Activated naive CD4-positive, alpha-beta T cell treated with Interleukin-2 at 50 U/mL for 16 hours (primary cell): ENCODE measurements at places on chromosomes 5 and 9.

- DNase-seq = no peak
Measured at GRCh38 chr5:77356740-77357139, 135.4 kb downstream of the WDR41 start.

GRCh38 chr9:111731928-111732327 is 62.8 kb downstream of the SHOC1 start:
- no peak for DNase-seq

- DNase-seq = no peak
Measured at GRCh38 chr5:156819537-156819936, 30.6 kb upstream of the PPP1R2B start.

DNA sequence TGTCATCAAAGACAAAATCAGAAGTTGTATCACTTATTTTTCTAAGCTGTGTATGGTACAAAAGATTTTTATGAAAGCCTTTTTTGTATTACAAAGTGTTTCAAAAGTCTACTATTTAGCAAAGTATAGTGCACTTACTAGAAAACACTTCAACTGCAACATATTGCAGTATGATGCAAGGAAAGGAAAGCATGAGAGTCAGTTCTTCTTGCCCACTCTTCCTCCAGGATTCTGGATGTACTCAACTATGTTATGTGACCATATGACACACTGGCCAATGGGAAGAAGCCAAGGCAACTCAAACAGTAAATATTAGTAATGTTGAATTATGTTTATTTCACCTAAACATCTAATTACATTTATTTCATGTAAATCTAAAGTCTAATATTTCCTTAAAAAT is 49.5 kb upstream of the TYRP1 start:
- DNase-seq = no peak

DNA sequence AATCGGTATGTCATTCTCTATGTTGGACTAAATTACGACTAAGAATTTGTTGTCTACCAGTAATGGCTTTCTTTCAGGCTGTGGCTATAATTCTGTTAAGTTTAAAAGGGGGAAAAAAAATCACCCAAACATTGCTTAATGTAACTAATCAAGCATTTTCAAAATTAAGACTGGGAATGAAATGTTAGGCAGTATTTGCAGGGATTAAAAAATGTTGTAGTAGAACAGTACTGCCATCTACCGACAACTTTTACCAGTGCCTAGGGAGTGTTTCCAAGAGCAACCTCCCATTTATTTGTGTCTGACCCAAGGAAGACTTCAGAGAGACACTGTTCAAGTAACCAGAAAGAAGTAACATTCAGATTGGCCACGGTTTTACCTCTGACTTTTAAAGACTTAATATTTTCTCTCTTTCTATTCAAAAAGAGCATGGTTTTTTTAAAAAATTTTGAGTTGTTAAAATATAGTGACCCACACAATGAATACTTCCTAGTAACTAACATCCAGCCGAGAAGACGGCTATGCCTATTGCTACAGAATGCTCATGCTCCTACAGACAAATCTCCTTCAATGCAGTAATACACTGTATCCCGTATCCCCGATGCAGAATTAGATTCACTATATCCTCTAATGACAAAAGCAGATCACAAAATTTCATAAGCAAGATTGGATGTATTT is 92.4 kb downstream of the ARL15 start:
- DNase-seq = no peak

- no peak for DNase-seq
Measured at GRCh38 chr5:90097082-90097477, 312.5 kb downstream of the CETN3 start.

DNA sequence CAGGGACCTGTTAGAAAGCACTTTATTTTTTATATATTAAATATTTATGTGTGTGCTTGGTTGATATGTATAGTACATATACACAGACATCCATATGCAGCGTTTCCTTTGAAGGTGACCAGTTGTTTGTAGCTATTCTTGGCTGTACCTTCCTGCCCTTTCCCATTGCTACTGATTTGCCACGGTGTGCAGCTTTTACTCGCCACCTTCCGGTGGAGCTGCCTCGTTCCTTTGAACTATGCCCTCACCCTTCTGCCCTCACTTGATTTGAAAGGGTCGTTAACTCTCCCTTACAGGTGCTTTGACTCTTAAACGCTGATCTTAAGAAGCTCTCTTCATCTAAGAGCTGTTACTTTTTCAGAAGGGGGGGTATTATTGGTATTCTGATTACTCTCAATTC is 20.5 kb downstream of the RGMB start:
- no peak for DNase-seq

GRCh38 chr9:69122549-69123141 is 51.4 kb upstream of the TJP2 start:
- no peak for DNase-seq

DNA sequence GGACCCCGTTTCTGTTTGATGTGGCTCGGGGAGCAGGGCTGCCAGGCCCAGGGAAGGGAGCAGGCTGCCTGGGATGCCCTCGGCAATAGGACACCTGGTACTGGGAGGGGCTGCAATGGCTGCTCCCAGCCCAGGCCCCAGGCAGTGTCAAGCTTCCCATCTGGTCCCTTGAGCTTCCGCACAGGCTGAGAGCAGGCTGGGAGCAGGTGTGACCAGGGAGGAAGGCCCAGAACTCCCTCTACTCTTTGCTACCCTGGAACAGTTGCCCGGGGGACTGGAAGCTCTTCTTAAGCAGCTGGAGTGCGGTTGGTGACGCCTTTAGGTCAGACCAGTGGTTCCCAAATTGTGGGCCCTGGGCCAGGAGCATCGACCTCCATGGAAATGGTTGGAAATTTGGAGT is 186.9 kb downstream of the GADD45G start:
- no peak for DNase-seq

GRCh38 chr5:90911169-90911568 is 352.6 kb downstream of the ADGRV1 start:
- no peak for DNase-seq

GRCh38 chr5:65014769-65015168 is 246.0 kb downstream of the CWC27 start:
- no peak for DNase-seq

- peak; percentile 71 for DNase-seq
Measured at GRCh38 chr5:82356808-82357671, 78.9 kb upstream of the RPS23 start.

- no peak for DNase-seq
Measured at GRCh38 chr5:133367071-133367786, 245.1 kb downstream of the FSTL4 start.

DNA sequence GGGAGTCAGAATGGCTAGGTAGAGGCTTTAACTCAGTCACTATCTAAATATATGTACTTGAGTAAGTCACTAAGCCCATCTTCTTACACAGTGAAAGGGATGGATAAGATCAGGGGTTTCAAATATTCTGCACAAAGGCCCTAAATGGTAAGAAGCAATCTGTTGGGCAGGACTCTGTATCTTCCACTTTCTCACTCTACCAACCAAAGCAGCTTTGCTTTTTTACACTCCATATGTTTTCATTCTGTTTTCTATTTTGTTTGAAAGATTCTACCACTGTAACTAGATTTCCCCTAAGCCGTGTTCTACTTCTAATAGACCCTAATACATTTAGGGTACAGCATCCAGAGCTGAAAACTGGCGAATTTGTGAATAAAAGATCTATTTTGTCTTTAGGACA is 477.5 kb upstream of the NMUR2 start:
- DNase-seq = no peak

GRCh38 chr9:71762900-71763653 is 5.2 kb downstream of the CEMIP2 start:
- DNase-seq = no peak

GRCh38 chr9:27206041-27206440 is 90.9 kb downstream of the EQTN start:
- DNase-seq = no peak

- DNase-seq = no peak
Measured at GRCh38 chr9:114244570-114244969, 78.3 kb upstream of the ORM1 start.

GRCh38 chr5:74549384-74549783 is 91.1 kb downstream of the ENC1 start:
- no peak for DNase-seq

GRCh38 chr5:117456866-117457470 is 882.3 kb upstream of the SEMA6A start:
- DNase-seq = no peak

- DNase-seq = no peak
Measured at GRCh38 chr9:18676525-18676924, 202.6 kb downstream of the ADAMTSL1 start.

DNA sequence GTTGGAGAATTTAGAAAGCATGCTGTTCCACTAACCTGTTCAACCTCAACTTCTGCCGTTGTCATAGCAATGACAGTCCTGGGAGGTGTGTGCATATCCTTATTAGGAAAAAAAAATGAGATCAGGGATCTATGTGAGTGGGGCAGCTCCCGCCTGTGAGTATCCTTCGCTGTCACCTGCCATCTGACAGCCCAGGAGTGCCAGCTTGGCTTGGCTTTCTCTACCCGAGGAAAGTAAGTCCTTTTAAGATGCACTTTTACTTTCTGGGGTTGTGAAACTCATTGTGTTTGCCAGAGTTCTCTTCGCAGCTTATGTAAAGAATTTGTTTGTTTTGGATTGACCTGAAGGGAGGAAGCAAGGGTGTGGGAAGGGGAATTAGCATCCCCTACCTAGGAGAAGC is 21.8 kb downstream of the PCDHAC2 start:
- DNase-seq = no peak

- peak; percentile 14 for DNase-seq
Measured at GRCh38 chr5:115098041-115098702, 71.5 kb downstream of the TRIM36 start.

GRCh38 chr5:99060306-99061261 is 131.8 kb upstream of the CHD1 start:
- DNase-seq = peak; percentile 86

- no peak for DNase-seq
Measured at GRCh38 chr5:126477294-126478117, 54.3 kb downstream of the GRAMD2B start.

- peak; percentile 75 for DNase-seq
Measured at GRCh38 chr5:132829742-132830435, 558 bp downstream of the SHROOM1 start.

DNA sequence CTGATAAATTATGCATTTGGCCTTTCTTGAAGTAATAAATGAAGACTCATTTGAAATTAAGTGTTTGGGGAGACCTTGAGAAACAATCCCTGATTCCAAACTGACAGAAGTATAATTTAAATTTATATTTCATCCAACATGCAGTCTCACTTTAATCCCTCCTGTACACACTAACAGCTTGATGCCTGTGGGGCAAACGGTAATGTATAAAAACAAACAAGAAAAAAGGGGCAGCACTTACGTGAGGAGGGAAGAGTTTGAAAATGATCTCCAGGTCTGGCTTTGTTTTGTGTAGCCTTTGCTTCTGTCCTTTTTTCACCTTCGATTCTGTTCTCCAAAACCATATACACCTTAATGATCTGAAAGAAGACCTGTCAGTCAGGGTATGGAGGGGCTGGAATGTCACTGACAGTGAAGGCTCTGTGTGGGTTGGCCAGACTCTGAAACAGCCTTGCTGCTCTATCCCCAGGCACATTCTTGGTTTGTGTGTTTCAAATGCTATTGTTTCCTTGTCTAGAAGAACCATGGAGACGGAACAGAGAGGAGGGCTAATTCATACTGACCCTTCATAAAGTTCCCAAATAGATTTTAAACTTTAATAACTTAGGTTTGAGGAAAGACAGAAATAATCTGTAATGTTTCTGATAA is 338.2 kb upstream of the WWC1 start:
- no peak for DNase-seq

DNA sequence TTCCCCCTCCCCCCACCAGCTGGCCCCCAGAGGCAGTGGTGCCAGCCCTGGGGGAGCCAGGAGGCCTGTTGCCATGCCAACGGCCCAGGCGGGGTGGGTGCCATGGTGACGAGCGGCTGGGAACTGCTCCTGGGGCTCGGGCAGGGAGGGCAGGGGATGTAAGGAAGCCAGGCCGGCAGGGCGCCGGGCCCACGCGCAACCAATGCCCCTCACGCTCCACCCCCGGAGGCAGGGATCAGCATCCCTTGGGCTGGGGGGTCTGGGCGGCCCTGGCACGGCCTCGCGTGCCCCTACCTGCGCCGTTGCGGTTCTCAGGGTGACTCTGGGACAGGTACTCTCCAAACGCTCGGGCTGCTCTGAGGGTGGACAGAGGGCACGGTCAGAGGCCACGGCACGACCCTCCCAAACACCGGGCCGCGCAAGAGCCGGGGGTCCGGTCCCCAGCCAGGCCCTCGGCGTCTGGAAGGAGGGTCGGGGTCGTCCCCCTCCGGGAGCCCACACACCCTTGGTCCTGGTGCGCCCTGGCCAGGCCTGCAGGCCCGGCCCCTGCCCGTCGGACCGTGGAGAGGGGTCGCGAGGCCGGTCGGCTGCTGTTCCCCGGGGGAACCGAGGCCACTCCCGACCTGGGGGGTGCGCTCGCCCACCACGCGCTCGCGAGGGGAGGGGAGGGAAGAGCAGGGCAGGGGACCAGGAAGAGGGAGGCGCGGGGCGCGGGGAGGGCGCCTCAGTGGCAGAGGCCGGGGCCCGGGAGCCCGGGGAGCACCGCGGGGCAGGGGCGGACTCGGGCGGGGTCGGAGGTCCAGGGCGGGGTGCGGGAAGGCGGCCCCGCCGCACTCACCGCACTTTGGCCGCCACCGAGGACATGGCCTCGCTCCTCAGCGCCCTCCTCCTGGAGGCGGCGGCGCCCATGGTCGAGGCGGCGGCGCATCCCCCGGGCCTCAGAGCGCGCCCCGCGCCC is 661 bp downstream of the NSMF start:
- DNase-seq = peak; percentile 25

- no peak for DNase-seq
Measured at GRCh38 chr9:120531683-120532300, 48.2 kb downstream of the CDK5RAP2 start.

- no peak for DNase-seq
Measured at GRCh38 chr9:69885931-69886330, 65.3 kb downstream of the CFAP95 start.

DNA sequence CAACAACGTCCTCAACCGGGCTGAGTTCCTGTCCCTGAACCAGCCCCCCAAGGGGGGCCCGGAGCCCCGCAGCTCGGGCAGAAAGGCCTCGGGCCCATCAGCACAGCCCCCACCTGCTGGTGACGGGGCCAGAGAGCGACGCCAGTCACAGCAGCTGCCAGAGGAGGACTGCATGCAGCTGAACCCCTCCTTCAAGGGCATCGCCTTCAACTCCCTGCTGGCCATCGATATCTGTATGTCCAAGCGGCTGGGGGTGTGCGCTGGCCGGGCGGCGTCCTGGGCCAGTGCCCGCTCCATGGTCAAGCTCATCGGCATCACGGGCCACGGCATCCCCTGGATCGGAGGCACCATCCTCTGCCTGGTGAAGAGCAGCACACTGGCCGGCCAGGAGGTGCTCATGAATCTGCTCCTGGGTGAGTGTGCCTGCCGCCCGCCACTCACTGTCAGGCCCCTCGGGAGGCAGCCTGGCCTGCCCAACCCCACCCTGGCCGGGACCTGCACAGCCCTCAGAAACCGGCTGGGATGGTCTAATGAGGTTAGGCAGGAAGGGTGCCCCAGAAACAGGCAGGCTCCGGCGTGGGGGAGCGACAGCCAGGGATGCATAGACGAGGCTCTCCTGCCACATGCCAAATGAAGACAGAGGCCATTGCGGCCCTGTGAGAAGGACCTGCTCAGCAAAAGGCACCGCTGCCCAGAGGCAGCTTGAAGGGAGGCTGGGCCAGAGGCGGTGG is 678 bp downstream of the PLPP7 start:
- no peak for DNase-seq

GRCh38 chr9:137167747-137168572 is 1.9 kb downstream of the LRRC26 start:
- no peak for DNase-seq

GRCh38 chr5:68679041-68679440 is 414.8 kb upstream of the SLC30A5 start:
- no peak for DNase-seq
